Inflammatory macrophage treated with lipopolysaccharide for 4 hours (primary cell): ENCODE measurements at places on chromosomes 13 and 19.

DNA sequence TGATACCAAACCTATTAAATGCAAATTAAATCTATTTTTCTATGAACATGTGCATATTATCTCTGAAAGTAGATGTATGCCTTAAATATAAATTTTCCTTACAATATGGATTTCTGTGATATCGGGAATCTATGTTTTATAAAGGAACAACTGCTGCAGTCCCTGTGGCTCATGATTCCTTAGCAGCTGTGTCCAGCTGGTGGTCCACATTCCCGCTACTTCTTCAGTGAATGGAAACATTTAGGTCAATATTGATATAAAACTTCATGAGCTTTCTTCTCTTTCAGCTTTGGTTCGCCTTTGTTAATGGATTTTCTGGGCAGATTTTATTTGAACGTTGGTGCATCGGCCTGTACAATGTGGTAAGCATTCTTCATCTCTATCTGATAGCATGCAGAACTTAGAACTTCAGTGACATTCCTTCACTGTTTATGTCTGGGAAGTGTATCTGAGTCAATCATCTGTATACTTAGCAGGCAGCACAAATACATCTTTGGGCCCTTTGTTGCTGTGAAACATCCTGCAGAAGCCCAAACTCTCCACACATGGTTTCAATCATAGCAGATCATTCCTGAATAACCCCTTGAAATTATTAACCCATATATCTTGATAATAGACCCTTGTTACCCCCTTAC is 223.9 kb downstream of the SHISA2 start:
- no peak for DNase-seq

GRCh38 chr13:71610876-71611275 is 256.1 kb downstream of the DACH1 start:
- peak; percentile 28 for DNase-seq

DNA sequence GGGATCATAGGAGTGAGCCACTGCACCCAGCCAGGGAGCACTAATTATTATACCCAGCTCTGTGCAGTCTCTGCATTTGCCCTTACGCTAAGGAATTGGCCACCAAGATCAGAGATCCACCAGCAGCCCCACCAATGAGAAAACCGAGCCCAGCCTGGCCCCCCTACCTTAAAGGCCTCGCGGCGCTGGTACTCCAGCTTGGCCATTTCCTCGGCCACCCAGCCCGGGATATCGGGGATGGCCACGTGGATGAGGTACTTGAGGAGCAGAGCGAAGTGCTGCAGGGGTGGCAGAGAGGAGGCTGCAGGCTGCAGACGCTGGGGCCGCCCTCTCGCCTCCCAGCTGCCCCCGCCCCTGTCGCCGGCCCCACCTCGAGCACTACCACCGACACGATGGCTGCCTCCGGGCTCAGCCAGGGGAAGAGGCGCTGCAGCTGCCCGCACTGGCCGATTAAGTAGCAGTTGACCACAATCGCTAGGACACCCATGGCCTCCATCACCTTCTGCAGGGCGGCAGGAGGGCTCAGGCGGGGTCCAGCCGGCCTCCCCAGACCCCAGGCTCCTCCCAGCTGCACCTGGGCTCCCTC is 7.5 kb downstream of the ANO8 start:
- no peak for DNase-seq

DNA sequence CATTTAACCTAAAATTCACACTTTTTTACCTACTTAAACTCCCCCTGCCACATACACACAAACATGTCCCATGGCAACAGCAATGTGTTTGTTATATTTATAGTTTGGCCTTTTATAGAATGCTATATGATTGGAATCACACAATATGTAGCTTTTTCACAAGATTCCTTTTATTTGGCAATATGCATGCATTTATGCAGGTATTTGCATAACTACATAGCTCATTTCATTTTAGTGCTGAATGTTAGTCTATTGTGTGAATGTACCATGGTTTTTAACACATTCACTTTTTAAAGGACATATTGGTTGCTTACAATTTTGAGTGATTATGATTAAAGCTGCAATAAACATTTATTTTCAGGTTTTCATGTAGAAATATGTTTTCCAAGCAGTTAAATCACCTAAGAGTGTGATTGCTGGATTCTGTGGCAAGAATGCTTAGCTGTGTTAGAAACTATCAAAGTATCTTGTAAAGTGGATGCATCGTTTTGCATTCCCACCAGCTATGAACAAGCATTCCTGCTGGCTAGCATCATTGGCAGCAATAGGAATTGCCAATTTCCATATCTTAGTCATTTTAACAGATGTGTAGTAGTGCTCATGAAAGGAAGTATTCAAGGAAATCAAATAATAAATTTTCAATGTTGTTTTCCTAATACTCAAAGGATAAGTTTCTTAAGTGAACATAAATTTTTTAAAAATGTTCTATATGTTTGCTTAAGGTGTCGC is 557.0 kb downstream of the SLITRK1 start:
- no peak for DNase-seq

DNA sequence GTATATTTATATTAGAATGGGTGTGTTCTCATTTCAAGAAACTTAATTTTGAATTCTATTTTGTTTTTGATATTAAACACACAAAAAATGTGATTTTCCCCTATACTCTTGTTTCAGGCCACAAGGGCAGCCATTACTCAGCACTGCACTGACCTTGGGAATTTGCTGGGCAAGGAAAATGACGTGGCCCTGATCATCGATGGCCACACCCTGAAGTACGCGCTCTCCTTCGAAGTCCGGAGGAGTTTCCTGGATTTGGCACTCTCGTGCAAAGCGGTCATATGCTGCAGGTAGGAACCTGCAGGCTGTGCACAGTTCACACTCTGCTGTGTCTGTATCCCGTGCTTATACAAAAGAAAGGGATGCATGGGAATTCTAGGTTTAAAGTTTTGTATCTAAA is 327.3 kb downstream of the ATP8A2 start:
- DNase-seq = no peak

- DNase-seq = no peak
Measured at GRCh38 chr19:30473334-30473867, 101.2 kb downstream of the ZNF536 start.

DNA sequence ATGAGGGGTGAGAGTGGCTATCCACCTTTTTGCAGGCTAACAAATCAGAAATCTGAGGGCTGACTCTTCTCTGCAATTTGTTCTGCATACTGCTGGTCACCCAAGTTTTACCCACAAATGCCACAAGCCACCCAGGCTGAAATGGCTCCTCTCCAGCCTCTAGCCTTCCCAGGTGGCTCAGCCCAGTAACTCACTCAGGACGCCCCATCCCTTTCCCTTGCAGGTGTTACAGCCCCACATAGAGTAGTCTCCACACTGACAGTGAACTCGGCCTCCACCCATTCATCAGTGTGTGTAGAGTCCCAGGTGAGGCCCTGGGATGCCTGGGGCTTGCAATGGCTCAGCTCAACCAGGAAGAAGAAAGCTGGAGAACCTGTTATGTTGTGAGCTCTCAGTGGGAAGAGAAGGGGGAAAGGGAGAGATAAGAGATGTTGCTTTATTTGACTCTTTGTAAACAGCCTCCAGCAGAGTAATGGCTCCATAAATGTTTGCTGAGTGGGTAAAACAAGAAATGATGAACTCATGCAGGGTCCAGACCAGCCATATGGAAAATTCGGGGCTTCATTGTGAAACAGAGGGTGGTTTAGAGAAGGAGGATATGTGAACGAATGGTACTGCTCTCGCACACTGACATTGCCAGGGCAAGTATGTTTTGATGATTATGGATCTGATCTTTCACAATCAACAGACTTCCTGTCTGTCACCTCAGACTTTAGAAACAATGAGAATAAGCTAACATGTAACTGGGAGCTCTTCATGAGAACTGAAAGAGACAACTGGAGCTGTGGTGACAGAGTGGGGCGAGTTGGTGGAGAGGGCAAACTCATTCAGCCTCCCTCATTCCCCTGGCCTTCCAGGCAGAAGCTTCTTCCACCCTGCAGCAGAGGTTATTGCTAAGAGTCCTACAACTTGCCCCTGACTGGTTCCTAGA is 74.2 kb upstream of the RFC3 start:
- peak; percentile 65 for DNase-seq

- no peak for DNase-seq
Measured at GRCh38 chr19:32173836-32174235, 171.6 kb upstream of the ZNF507 start.

- no peak for DNase-seq
Measured at GRCh38 chr19:47141695-47142094, 11.1 kb downstream of the SAE1 start.

GRCh38 chr19:7492142-7492541 is 3.3 kb upstream of the PEX11G start:
- peak; percentile 99 for DNase-seq

DNA sequence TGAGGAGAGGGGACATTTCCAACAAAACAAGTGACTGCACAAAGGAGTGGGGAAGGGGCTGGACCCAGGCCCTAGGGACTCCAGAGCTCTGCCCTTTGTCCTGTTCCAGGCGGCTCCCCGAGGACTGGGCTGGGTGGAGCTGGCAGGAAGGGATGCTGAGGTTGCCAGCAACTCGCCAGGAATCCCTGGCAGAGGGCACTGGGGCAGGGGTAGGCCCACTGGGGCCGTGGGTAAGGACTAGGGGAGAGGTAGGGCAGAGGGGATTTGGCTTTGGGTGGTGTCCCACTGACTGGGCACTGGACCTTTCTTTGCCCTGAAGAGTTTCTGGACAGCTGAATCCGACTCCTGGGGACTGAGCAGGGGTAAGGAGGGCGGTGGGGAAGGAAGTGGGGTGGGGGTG is 7.9 kb downstream of the LIPE start:
- no peak for DNase-seq

DNA sequence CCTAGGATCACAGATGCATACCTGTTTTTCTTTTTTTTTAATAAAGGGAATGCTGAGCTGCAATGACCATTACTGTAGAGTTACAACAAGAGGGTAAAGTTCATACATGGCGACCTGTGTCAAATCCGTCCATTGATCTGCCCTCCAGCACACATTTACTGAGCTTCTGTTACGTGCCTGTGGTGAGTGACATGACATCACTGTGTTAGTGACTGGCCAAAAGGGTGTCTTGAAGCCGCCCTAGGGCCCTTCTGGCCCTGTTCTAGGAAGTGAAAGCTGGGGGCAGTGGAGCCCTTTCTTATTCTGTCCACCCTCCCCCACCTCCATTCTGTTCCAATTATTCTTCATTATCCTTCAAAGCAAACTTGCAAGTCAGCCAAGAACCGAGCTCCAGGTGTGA is 66.3 kb downstream of the ZIC5 start:
- DNase-seq = peak; percentile 15

DNA sequence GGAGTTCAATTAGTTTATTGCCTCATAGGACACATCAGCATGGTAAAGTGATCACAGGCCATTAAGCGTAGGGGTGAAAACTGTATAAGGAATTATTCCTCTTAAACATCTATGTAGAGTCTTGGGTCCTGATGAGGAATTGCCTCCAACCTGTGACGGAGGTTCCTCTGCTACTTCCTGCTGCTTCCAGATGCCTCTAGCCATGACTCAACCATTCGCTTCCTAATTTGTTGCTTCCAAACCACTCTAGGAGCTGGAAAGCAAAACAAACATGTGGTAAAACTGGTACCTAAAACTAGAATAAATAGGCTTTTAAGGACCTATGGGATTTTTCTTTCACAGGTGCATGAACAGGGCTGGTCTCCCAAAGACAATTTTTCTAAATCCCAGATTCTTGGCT is 253.8 kb downstream of the KLF12 start:
- DNase-seq = no peak

GRCh38 chr13:90686442-90686841 is 661.0 kb upstream of the MIR17HG start:
- DNase-seq = peak; percentile 55

DNA sequence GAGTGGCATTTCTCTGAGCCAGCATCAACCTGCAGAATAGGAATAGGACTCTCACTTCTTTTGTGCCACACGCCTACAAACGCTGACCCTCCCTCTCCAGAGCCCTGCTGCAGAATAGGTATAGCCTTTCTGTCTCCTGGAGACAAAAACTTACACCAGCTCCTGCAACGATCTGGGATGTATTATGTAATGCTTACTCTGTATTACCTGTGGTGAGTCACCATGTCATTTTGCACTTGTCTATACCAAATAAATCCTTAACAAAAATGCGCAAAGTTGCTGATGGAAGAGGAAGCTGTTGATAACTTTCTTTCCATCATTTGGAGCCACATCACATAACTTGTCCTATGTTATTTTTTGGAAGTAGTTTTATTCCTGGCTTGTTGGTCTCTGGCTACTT is 155.8 kb upstream of the FNDC3A start:
- DNase-seq = no peak

DNA sequence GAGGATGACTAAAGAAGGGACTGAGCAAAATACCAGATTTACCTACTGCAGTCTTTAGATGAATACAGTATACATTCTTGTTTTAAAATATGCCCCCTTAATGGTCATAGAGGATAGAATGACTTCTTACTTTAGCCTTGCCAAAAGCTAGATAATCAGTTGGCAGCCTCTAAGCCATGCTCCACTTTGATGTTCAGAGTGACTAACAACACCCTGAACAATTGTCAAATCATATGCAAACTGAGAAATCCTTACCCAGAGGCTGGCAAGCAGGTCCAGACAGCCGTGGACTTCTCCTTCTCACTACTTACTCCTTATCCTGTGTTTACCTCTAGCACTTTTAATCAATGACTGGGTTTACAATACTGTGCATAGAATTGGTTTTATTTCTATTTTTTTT is 23.6 kb upstream of the PHF11 start:
- no peak for DNase-seq

DNA sequence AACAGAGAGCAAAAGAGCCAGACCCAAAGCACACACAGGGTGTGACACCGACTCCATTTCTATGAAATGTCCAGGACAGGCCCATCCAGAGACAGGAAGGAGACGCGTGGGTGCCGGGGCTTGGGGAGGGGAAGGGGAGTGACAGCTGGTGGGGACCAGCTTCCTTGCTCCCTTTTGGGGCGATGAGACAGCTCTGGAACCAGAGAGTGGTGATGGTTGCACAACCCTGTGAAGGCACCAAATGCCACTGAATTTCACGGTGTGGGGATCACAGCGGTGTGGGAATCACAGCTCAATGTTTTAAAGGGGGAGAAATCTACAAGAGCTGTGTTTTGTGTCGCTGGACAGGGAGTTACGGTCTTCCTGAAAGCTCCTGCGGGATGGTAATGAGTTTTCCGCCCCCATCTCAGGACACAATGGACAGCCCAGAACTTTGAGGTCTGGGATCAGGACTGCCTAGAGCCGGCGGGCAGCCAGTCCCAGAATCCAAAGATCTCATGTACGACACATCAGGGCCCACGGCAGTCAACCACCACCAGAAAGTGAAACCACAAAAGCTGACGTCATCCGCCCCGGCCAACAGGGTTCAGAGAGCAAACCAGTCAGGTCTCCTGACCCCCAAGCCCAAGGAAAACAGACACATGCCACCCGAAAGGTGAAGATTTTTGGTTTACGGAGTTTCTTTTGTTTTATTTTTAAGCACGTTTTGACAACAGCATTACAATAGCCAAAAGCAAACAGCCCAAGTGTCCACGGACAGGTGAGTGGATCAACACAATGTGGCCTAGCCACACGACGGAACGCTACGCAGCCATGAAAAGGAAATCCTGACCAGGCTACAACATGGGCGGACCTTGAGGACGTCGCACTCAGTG is 7.3 kb downstream of the SGTA start:
- DNase-seq = peak; percentile 96

DNA sequence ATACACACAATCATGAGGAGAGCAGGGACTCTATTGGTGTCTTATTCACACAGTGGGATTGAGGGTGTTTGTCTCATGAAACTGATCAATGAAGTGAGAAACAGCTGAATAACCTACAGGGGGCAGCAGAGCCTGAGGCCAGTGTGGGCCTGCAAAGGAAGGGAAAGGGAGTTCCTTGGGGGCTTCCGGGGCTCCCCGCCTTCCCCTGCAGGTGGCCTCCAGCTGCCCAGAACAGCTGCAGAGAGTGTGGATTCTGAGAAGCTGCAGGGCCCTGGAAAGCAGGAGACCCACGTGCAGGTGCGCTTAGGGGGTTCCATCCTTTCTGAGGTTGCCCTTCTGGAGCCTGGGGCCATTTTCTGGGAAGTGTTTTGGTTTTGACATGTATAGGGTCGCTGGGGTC is 20.1 kb downstream of the ZNF763 start:
- DNase-seq = no peak
